ENCODE measurements at places on chromosomes 2 and 18.
A peak's percentile ranks its signal among the peaks of the same experiment; 100 is the strongest.

GRCh38 chr2:197904446-197904845 lies 100.1 kb downstream of the PLCL1 start:
- peak; percentile 46 for DNase-seq

DNA sequence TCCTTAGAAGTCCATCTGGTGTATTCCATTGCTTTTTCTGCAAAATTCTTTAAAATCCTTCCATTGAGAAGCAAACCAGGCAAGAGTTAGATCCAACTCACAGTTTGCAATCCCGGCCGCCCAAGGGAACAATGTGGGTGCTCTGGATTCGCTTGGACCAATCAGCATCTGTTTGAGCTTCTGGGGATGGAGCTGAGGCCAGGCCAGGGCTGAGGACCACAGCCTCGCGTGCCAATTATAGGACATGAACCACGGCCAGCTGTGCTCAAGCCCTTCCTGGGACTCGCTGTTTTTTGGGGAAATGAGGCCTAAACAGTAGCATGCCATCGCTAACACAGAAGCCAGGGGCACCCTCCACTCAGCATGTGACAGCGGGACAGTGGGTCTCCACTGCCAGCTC lies 270.8 kb downstream of the HDAC4 start:
- no peak for DNase-seq

DNA sequence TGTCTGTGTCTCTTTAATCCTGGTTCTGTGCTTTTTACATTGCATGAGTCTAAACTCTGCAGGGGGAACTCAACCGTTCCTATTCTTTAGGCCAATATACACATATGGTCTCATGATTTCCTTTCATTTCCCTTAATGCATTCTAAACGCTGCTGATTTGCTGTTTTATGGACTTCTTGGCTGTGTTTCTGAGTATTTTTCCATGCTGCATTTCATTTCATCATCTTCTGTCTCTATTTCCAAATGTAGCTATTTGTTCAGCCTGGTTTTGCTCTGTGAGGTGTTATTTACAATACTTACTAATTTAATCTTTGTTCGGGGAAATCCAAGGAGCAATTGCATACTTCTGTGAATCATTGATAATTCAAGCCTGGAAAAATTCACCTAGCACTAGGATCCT lies 897.2 kb downstream of the TSN start:
- no peak for DNase-seq

GRCh38 chr2:110927526-110927925 lies 193.2 kb upstream of the BCL2L11 start:
- DNase-seq: no peak

DNA sequence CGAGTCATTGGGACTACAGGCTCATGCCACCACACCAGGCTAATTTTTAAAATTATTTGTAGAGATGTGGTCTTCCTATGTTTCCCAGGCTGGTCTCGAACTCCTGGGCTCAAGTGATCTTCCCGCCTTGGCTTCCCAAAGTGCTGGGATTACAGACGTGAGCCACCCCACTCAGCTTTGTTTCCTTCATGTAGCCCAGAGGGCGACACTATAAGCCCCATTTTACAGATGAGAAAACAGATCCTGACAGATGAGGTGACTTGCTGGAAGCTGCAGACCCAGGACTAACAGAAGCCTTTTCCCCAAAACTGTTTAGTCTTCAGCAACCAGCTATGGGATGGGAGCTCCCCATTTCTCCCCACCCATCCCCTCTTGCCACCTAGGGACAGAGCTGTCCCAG lies 7.2 kb upstream of the CTDSP1 start:
- DNase-seq: no peak

GRCh38 chr2:179671043-179671981 lies 190.1 kb downstream of the ZNF385B start:
- no peak for DNase-seq

GRCh38 chr2:150063432-150063889 lies 424.0 kb downstream of the RND3 start:
- no peak for DNase-seq

Data from stimulated activated CD4-positive, alpha-beta T cell treated with anti-CD3 and anti-CD28 coated beads, Interleukin-15, amount 100 ng/mL, for 24 hours (primary cell).